ENCODE measurements at places on chromosomes 11 and 22. TPM values are rescaled to one million over a fixed set of nuclear protein-coding genes. Genes with fewer than 3 reads are reported as not detected.

Gene TMEM218
- 37.0 TPM for total RNA-seq

Gene C11orf16
- total RNA-seq, result not detected

Gene CAPN1
- 407 TPM for total RNA-seq

- no peaks in the 10 kb centered on the region for H3K27me3 ChIP-seq
- H3K36me3 ChIP-seq, result no peaks in the 10 kb centered on the region
- H3K27ac ChIP-seq, result no peak overlapping the region
- peaks cover 19% of the 10 kb centered on the region for H3K4me1 ChIP-seq
- peak; percentile 80 for DNase-seq
- no peak overlapping the region for H3K4me3 ChIP-seq
These were observed 90.3 kb upstream of the MTMR2 start for GRCh38 chr11:96014217-96014616.

GRCh38 chr11:69868006-69868810, 49.0 kb upstream of the FGF3 start:
- no peak for DNase-seq
- no peaks in the 10 kb centered on the region for H3K27me3 ChIP-seq
- peaks cover 15% of the 10 kb centered on the region for H3K4me1 ChIP-seq
- H3K36me3 ChIP-seq, result no peaks in the 10 kb centered on the region
- H3K27ac ChIP-seq, result peak overlapping the region; percentile 44

Measured in PC-3 (cell line).